Right lobe of liver (tissue), 6 donors: ENCODE measurements at places on chromosomes 6 and 20. TPM values are rescaled to one million over a fixed set of nuclear protein-coding genes. Genes with fewer than 3 reads are reported as not detected.

DNA sequence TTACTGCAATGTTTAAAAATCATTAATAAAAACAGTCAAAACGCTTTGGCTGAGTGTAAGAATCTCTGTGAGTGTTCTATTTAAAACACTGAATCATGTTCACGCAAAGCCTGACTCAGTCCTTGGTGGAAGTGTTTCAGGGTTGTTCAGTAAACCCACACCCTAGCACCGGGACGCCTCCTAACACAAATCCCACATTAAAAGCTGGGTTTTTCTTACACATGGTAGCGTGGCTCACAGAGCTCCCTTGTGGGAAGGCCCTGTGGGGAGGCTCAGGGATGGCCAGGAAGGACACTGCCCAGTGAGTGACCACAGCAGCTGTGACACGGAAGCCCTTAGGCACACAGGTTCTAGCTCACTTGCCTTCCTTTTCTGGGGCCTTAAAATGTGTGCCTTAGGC, 80.2 kb downstream of the GMPR start:
- DNase-seq, result no peak

DNA sequence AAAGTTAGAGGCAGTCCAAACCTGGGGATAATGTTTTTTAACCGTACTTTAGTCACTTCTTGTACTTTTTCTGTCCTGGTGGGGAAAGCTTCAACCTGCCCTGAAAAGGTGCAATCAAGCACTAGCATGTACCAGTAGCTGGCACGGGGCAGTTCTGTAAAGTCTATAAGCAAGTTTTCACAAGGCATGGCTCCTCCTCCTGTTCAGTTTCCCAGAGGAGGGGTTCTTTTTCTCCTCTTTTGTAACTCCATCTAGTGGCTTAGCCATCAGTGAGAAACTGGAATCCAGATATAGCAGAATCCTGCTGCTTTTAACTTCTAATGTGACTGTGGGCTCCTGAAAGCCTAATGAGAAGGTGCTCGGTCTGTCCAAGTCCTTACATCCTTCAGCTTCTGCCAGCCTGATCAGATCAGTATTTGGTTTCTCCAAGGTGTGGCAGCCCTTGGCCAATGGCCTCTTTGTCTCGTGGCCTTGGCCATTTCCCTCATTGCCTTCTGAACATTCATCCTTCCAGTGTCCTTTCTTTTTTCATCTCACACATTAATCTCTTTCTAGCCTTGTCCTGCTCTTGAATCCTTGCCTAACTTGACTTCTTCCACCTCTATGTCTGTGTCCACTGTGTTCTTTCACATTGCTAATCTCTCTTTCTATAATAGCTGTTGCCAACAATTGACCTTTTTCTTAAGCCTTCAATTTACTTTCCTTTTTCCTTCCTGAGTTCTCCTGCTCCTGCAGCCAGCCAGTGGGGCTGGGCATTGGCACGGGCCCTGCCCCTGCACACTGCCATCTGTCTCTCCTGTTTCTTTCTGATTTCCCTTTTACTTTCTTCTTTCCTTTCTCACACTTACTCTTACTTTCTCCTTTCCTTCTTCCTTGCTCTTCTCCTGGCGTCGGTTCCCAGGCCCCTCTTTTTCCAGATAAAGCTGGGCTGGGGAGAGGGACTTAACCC, 222.0 kb upstream of the SYNCRIP start:
- H3K4me1 ChIP-seq, result no peaks in the 10 kb centered on the region
- no peaks in the 10 kb centered on the region for H3K27me3 ChIP-seq
- no peak overlapping the region for H3K4me3 ChIP-seq
- no peaks in the 10 kb centered on the region for H3K36me3 ChIP-seq
- H3K27ac ChIP-seq, result no peak overlapping the region
- DNase-seq, result no peak

DNA sequence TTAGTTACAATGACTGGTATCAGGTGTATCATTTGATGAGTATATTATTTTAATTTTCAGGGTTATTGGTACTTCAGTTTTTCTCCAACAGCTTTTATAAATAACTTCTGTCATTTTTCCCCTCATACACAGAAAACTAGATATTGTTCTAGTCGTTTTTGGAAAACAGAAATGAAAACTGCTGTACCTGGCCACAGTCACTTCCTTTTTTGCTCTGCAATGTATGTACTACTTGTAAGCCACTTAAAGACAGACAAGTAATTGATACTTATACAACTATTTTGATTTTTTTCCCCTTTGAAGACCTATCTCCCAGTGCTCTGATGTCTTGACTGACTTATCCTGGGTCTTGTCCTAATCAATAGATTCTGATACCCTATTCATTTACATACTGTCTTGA, 218.6 kb upstream of the RUNX2 start:
- no peak for DNase-seq
- no peaks in the 10 kb centered on the region for H3K4me1 ChIP-seq
- H3K36me3 ChIP-seq, result no peaks in the 10 kb centered on the region
- no peak overlapping the region for H3K27ac ChIP-seq
- no peak overlapping the region for H3K4me3 ChIP-seq

DNA sequence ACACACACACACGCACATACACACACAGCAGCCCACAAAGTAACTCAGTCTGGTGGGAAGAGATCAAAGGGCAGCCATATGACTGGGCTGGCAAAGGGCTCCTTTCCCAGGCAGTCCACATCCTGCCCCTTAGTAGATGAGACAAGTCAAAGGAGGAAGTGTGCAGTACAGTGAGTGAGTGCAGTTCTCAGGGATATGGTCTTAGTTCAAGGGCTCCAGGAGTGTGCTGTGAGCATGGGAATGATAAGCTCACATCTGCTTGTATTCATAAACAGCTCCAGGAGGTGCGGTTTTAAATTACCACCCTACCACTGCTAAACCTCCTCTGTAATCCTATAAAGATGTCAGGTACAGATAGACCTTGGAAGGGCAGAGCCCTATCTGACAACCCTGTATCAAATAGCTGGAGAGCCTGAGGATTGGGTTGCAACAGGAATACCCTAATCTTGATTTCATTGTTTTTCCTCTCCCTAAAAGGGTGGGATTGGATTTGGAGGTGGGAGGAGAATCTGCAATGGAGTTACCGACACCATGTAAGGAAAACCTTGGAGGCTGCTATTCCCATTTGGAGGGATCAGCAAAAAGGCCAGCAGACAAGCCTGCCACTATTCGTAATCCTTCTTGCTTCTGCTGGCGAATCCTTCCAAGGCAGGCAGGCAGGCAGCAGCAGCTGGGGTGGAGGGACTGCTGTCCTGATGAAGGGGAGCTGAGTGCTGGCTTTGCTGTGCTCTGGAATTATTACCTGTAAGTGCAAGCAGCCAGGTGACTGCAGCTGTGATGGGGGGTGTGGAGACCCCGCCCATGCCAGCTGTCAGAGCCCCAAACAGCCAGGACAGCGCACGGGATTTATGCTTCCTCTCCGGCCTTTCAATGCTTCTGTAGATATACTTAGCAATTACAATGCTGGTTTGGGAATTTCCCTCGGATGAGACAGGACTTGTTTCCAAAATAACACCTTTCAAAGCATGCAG, 342.7 kb downstream of the PRL start:
- no peaks in the 10 kb centered on the region for H3K4me1 ChIP-seq
- H3K27ac ChIP-seq, result no peak overlapping the region
- DNase-seq, result no peak
- no peak overlapping the region for H3K4me3 ChIP-seq
- H3K36me3 ChIP-seq, result no peaks in the 10 kb centered on the region

- DNase-seq, result peak; percentile 71
- H3K4me1 ChIP-seq, result peaks cover 52% of the 10 kb centered on the region
- no peaks in the 10 kb centered on the region for H3K36me3 ChIP-seq
- H3K27me3 ChIP-seq, result no peaks in the 10 kb centered on the region
- peak overlapping the region; percentile 91 for H3K27ac ChIP-seq
- H3K4me3 ChIP-seq, result peak overlapping the region; percentile 37
Measured at GRCh38 chr20:50304501-50304856, 113.8 kb downstream of the CEBPB start.

DNA sequence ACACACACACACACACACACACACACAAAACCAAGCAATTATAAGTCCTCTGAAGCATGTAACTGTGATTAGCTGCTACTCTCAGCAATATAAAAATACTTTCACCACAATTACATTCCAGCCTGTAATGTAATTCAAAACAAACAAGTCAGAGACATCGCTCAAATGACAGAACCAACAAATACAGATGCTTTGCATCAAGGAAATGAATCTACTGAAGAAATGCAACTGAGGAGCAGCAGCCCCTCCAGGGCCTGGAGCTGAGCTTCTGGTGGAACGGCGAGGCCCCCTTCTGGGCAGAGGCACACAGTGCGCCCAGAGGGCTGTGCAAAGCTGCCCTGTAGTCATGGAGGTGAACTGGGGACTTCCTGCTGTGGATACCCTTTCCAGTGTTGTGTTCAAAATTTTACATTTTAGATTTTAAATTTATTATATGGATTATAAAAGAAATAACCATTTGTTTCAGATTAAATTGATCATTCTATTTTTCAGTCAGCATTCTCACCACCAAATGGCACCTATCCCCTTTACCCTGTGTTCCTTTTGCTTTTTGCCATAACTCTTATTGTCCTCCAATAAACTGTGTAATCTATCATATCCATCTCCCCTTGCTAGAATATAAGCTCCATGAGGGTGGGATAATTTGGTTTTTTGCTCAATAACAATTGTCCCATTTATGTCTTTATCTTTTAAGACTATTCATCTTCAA, 23.2 kb downstream of the ADAT2 start:
- H3K27me3 ChIP-seq, result no peaks in the 10 kb centered on the region
- H3K4me3 ChIP-seq, result no peak overlapping the region
- no peaks in the 10 kb centered on the region for H3K36me3 ChIP-seq
- H3K27ac ChIP-seq, result no peak overlapping the region
- DNase-seq, result peak; percentile 59

GRCh38 chr6:75244063-75244584, 523 bp upstream of the COX7A2 start:
- H3K4me3 ChIP-seq, result peak overlapping the region; percentile 71
- H3K27me3 ChIP-seq, result no peaks in the 10 kb centered on the region
- no peaks in the 10 kb centered on the region for H3K36me3 ChIP-seq
- H3K4me1 ChIP-seq, result peaks cover 8% of the 10 kb centered on the region
- peak overlapping the region; percentile 89 for H3K27ac ChIP-seq
- DNase-seq, result no peak

DNA sequence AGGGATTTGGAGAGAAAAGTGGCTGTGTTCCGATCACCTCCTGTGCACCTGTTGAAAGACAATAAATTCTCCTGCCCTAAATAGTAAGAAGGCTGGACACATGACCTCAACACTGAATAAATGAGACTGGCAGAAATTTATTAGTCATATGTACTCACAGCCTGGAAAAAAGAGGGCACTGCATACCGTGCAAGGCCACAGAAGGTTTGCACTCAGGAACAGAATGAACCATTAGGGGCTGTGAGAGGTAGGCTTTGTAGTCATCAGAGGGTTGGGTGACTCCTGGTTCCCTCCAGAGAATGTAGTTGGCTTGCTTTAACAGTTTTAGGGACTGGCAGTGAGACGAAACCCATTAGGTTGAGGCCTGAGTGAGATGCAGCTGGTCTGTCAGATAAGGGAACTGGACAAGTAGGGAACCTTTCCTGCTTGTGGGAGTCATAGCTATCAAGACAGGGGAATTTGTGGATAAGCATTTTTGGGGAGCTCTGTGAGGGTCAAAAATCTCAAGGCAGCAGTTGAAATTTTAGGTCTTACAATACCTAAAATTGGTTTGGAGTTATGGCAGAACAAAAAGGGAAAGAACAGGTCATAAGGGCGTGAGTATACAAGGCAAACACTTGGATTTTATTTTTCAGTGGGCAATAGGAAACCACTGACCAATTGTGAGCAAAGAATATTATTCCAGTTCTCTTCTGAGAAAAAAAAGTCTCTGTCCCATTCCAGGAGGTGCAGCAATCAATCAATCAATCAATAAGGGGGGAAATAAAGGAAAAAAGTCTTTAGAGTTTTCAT, 67.9 kb upstream of the BTN3A2 start:
- H3K27ac ChIP-seq, result no peak overlapping the region
- H3K4me3 ChIP-seq, result no peak overlapping the region
- no peaks in the 10 kb centered on the region for H3K4me1 ChIP-seq
- no peaks in the 10 kb centered on the region for H3K27me3 ChIP-seq
- H3K36me3 ChIP-seq, result no peaks in the 10 kb centered on the region
- no peak for DNase-seq

DNA sequence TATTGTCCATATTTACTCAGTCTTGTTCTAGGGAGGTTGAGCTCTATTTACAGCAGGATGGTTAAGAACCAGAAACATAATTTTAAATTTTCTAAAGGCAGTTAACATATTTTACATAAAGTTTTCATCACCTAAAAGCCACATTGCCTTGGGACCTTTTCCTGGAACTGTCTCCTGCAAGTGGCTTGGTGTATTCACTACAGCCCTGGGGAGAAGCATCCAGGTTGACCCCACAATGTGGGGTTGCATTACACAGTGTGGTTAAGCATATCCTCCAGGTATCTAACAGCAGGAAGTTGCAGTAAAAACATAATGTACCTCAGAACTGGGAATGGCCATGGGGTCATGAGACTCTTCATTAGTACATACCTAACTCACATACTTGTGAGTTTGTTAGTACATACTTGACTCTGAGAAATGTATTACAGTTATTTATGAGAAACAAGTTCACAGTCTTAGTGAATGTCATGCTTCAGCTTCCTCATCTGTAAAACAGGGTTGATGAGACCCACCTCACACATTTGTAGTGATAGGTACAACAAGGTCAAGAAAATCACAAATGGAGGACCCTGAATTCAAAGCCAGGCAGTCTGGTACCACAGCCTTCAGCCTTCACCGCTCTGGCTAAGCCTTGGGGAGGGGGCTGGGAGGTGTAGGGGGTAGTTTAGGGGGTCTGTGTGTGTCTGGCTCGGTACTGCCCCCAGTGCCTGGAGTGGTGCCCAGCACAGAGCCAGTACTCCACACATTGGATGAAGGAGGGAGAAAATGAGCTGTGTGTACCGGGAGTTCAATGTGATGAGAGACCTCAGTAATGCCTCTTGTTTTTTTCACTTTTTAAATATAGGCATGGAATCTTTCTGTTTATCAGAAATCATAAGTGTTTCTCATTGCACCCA, 52.9 kb downstream of the KAT14 start:
- peaks cover 3% of the 10 kb centered on the region for H3K36me3 ChIP-seq
- DNase-seq, result no peak
- H3K27me3 ChIP-seq, result no peaks in the 10 kb centered on the region
- no peak overlapping the region for H3K27ac ChIP-seq
- no peak overlapping the region for H3K4me3 ChIP-seq

DNA sequence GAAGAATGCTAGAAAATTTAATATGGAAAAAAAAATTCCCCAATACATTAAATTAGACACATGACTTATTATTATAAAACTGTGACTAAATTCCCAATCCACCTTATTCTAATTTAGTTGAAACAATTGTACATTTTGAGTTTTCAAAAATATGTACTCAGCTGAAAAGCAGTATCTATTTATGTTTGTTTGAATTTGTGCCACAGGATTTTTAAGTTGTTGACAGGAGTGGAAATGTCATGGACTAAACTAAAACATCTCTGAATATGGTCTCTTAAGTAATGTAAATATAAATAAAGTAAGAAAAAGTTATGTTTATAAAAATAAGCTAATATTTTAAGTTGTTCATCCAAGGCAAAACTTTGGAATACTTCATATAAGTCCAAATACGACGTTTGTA, 86.9 kb downstream of the COL21A1 start:
- H3K27me3 ChIP-seq, result no peaks in the 10 kb centered on the region
- no peaks in the 10 kb centered on the region for H3K36me3 ChIP-seq
- H3K27ac ChIP-seq, result no peak overlapping the region
- no peak for DNase-seq
- no peaks in the 10 kb centered on the region for H3K4me1 ChIP-seq

The TSPO2 gene
- total RNA-seq, result 0.61 TPM

The MUC21 gene
- not detected for total RNA-seq

The MAS1 gene
- not detected for total RNA-seq

The CST2 gene
- not detected for total RNA-seq
